ENCODE measurements at places on chromosomes 3 and 15. TPM values are rescaled to one million over a fixed set of nuclear protein-coding genes. Genes with fewer than 3 reads are reported as not detected.

The PPCDC gene
- total RNA-seq = 32.1 TPM

The GOLGA6L10 gene
- total RNA-seq = 0.74 TPM

The EIF4E3 gene
- 0.83 TPM for total RNA-seq

The RFX7 gene
- total RNA-seq = 2.6 TPM

The CLPX gene
- 46.7 TPM for total RNA-seq

The NOX5 gene
- not detected for total RNA-seq

The IL20RB gene
- 1.3 TPM for total RNA-seq

The SLC9A9 gene
- total RNA-seq = not detected

The SV2B gene
- total RNA-seq = 0.15 TPM

The ARRDC4 gene
- total RNA-seq = 3.8 TPM

The TMEM40 gene
- not detected for total RNA-seq

The KLF13 gene
- total RNA-seq = 21.4 TPM

The DCUN1D1 gene
- 30.8 TPM for total RNA-seq

The ACTRT3 gene
- not detected for total RNA-seq

The IL17RD gene
- 0.46 TPM for total RNA-seq

The HGD gene
- total RNA-seq = not detected

The IMPG2 gene
- 0.21 TPM for total RNA-seq

The ZNF639 gene
- 61.1 TPM for total RNA-seq

The EDC3 gene
- 5.3 TPM for total RNA-seq

The SMAD3 gene
- 48.1 TPM for total RNA-seq

The RGMA gene
- not detected for total RNA-seq

The PAQR5 gene
- 0.91 TPM for total RNA-seq

The ACKR2 gene
- not detected for total RNA-seq

The NAALADL2 gene
- total RNA-seq = 8.7 TPM

The STXBP5L gene
- 0.09 TPM for total RNA-seq

The AGTR1 gene
- total RNA-seq = not detected

The COMMD2 gene
- total RNA-seq = 40.1 TPM

The GPR149 gene
- total RNA-seq = not detected

The C3orf49 gene
- total RNA-seq = not detected

The SNTN gene
- not detected for total RNA-seq

The GOLGA8J gene
- not detected for total RNA-seq

The FBXO45 gene
- total RNA-seq = 33.4 TPM

All from Daoy (cell line).